ENCODE measurements at places on chromosomes 7 and 10. TPM values are rescaled to one million over a fixed set of nuclear protein-coding genes. Genes with fewer than 3 reads are reported as not detected.

The FGFBP3 gene
- 1.4 TPM for total RNA-seq

The FGL2 gene
- total RNA-seq: 1.1 TPM

DNA sequence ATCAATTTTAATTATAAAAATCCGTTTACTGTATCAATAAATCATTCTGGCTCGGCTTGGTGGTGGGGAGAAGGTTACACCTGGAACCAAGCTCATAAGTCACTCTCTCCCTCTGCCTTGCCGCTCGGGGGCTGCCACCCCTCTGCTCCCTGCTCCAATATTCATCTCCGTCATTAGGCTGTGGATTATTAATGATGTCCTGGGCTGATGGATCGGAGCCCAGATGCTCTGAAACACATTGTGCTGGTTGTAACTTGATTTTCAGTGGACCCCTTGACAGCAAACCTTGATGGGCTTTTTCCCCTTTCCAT, 314.2 kb downstream of the PLXNA4 start:
- no peak for DNase-seq

The POLR2J2 gene
- total RNA-seq: 37.4 TPM

DNA sequence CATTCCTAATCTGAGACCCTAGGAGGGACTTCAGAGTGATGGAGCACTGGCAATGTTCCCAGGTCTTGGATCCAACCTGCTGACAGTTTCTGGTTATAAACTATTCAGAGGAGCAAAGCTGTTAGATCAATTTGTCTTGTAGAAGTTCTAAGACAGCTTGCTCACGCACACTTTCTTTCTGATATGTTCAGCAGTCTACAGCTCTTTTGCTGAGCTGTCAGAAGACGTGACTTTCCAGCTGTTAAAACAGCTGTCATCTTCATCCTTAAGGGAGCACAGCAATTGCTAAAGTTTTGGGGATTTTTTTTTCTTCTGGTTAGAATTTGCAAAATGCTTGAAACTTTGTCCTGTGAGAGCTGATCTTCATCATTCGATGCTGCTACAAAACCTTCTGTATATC, 823.1 kb downstream of the SORCS1 start:
- no peak for DNase-seq

- no peak for DNase-seq
Observed at GRCh38 chr10:27815261-27815660, 69.6 kb upstream of the MKX start.

The KLF14 gene
- total RNA-seq: not detected

GRCh38 chr10:50347394-50347802, 96.1 kb upstream of the ASAH2 start:
- DNase-seq: no peak

The SERPINE1 gene
- 0.05 TPM for total RNA-seq

DNA sequence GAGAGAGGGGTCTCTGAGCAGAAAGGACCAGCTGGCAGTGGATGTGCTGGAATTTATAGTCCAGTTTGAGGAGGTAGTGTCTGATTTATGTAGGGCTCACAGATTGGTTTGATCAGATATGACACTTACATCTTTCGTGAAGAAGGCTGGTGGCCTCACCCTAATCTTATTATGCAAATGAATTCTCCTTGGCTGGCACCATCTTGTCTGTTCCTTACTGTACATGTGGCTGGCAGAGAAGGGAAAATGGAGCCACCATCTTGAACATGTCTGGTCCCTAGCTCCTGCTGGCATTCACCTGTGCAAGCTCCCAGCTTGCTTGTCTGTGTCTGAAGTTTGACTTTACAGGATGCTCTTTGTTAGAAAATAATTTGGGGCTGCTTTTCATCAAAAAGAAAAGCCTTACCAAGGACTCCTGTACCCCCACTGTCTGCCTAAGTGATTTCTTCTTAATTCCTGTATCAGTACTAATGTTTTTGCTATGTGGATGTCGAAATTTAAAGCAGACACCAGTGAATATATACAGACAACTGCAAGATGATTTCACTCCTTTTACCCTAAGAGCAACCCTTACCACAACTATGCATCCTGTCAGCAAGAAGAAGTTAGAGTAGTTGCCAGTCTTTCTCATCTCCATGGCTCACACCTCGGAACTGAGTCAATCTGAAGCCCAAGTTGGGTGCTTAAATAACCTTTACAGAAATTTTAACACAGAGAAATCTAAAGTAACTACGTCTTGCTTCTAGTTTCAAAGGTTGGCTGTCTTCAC, 322.0 kb upstream of the SEMA3D start:
- DNase-seq: no peak

The DGKI gene
- 0.25 TPM for total RNA-seq

The CYP3A4 gene
- not detected for total RNA-seq

GRCh38 chr10:71580415-71580814, 139.2 kb downstream of the C10orf105 start:
- no peak for DNase-seq

GRCh38 chr10:126906704-126907422, 1.6 kb downstream of the DOCK1 start:
- no peak for DNase-seq

DNA sequence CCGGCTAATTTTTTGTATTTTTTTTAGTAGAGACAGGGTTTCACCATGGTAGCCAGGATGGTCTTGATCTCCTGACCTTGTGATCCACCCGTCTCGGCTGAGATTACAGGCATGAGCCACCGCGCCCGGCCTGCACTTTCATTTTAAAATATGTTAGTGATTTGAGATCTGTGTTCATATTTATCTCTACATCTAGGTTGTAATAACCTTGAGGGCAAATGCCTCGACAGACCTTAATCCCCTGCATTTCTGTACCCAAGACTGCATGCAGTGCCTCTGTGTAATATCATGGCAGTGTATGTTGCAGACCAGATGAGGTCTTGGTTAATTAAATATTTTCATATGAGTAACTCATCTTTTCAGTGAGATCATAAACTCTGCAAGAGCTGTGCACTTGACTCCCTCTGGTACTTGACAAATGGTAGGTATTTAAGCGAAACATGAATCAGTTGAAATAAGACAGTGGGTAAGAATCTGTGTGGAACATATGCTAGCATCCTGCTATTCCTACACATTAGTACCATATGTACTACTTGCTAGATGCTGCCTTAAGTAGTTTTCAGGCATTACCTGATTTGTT, 673.9 kb upstream of the ANKRD30A start:
- no peak for DNase-seq

GRCh38 chr10:43293677-43294057, 26.8 kb upstream of the RASGEF1A start:
- DNase-seq: no peak

DNA sequence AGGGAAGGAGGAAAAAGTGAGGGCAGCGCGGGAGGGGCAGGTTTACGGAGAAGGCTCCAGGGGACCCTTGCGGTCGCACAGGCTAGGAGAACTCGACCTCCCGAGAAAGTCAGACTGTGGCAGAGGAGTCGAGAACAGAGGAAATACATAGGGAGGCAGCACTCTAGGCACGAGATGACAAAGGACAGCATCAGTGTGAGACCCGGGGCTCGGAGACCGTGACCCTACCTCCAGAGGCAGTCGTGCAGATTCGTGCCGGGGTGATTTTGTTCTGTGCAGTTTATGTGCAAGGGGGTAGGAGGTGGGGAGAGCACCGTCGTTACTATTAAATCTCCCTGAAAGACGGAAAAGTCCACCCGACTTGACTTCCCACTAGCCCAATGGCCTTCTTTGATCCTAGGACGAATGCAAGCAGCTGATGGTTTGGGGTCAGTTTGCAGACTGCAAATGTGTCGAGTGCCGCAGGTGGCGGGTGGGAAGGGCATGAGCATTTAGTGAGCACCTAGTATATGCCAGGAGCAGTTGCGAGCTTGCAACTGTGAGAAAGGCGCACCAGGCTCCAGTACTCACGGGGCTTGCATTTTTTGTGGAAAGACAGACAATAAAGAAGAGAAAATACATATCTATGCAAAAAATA, 674 bp upstream of the OSBPL3 start:
- DNase-seq: peak; percentile 58

DNA sequence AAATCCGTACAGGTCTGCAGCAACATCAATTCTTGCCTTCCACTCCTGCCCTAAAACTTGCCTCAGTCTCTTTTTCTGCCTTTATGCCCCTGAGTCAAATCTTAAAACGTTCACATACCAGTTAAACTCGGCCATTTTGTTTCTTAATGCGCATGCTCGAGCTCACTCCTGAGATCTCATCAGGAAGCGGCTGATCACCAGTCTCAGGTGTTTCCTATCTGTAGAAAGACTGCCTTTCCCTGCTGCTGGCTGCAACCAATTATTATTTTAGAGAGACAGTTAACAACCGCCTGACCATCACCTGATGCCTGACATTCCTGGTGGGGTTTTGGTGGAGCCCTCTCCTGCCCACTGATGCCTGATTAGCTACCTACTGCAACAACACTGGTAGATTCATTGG, 70.2 kb upstream of the TMEM140 start:
- DNase-seq: no peak

DNA sequence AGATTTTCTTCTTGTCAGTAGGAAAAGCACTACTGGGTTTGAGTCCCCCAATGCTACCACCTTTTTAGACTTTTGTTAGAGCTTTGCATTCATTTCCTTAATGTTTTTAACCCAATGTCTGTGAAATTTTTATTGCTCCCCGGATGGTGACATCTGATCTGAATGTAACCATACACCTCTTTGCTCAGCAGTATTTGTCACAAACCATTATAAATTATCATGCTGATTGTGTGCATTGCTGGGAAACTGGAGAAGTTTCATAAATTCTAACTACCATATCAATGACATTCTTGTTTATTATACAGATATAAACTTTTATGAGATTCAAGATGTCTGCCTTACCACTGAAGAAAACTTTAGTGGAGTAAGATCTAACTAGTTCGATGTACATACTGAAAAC, 8.5 kb downstream of the NRP1 start:
- DNase-seq: no peak

- DNase-seq: no peak
Observed at GRCh38 chr7:98394377-98394836, 6.5 kb downstream of the BAIAP2L1 start.

The SGCE gene
- total RNA-seq: not detected

Measured in activated CD4-positive, alpha-beta T cell treated with anti-CD3 and anti-CD28 coated beads, Interleukin-2, amount 10 ng/mL, durations not matched to agents 7 days and 5 days (primary cell).